ENCODE measurements at places on chromosomes 12 and 14. TPM values are rescaled to one million over a fixed set of nuclear protein-coding genes. Genes with fewer than 3 reads are reported as not detected.

The SLC17A8 gene
- not detected for total RNA-seq

The DAO gene
- total RNA-seq: not detected

The KRT5 gene
- total RNA-seq: not detected

The LMNTD1 gene
- not detected for total RNA-seq

The MMP19 gene
- total RNA-seq: 2.0 TPM

The C2CD5 gene
- total RNA-seq: 5.4 TPM

The RESF1 gene
- total RNA-seq: 14.3 TPM

All from H4 (cell line).